Common myeloid progenitor, CD34-positive (primary cell): ENCODE measurements at places on chromosomes 3 and 15.
A peak's percentile ranks its signal among the peaks of the same experiment; 100 is the strongest.

GRCh38 chr3:146505516-146505915, 36.2 kb upstream of the PLSCR2 start:
- no peak for DNase-seq

- DNase-seq, result no peak
These were observed 62.8 kb downstream of the EPHB1 start for GRCh38 chr3:134857776-134858362.

GRCh38 chr3:195080571-195081151, 190.3 kb downstream of the XXYLT1 start:
- no peak for DNase-seq

DNA sequence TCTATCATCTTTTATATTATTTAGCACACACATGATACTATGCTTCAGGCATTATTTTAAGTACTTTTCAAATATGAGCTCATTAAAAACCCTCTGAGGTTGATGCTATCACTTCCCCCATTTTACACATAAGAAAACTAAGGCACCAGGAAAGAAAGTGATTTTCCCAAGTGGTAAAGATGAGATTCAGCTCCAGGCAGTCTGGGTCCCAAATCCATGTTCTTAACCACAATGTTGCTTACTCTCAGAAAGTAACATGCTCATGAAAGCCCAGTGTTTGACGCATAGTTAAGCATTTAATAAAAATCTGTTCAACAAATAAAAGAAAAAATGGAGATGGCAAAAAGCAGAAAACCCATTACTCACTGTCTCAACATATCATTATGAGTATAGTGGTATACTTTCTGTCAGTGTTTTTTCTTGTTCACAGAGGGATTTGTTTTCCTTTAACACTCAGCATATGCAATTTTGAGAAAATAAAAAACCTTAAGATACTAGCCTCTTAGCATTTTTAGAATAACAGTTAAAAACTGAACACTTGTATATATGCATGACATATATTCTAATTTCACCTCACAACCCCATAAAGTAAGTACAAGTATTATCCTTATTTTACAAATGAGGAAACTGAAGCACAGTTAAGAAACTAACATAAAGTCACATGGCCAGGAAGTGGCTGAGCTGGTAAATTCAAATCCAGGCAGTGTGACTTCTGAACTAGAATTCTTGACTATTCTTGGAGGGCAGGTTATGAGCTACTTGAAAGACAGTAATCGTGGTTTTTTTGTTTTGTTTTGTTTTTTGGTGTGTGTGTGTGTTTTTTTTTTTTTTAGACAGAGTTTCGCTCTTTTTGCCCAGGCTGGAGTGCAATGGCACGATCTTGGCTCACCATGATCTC, 10.4 kb downstream of the PEAK1 start:
- DNase-seq, result peak; percentile 27

DNA sequence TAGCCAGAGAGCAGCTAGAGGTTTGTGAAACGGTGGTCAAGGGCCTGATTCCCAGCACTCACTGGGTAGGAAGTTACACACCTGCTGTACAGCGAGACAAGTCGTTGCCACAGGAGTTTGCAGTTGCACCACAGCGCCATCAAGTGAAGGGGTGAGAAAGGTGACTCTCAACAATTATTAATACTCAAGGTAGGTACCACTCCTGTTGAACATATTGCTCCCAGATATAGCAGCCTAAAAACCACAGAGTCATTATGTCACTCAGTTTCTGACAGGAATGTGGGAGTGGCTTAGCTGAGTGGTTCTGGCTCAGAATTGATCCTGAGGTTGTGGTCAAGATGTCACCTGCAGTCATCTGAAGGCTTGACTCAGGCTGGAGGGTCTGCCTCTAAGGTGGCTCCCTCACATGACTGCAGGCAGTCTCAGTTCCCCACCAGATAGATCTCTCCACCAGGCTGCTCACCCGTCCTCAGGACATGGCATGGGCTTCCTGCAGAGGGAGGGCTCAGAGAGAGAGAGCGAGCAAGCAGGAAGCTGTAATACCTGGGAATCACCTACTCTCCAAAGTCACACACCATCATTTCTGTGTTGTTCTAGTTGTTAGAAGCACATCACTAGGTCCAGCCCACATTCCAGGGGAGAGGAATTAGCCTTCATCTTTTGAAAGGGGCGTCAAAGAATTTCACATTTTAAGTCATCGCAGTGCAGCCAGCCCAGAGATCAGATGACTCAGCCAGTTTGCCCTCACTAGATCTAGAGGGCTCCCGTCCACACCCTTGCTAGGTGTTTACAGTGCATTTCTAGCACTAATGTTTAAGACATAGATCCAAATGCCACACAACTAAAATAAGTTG, 17.0 kb upstream of the ANO10 start:
- peak; percentile 64 for DNase-seq

DNA sequence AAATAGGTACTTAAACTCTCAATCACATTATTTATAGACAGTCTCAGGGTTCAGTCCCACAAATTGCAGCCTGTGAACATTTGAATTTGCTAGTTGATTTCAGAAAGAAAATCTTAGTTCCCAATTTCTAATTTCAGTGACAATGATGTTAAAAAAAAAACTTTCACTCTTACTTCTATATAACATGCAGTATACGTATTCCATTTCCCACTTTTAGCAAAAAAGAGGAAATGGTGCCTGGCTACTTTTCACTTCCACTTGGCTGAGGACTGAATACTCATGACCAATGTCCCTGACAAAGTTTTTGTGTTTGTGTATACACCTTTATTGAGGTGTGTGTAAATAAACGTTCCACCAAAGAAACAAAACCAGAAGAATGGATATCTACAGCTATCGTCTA, 32.1 kb upstream of the XCR1 start:
- no peak for DNase-seq

DNA sequence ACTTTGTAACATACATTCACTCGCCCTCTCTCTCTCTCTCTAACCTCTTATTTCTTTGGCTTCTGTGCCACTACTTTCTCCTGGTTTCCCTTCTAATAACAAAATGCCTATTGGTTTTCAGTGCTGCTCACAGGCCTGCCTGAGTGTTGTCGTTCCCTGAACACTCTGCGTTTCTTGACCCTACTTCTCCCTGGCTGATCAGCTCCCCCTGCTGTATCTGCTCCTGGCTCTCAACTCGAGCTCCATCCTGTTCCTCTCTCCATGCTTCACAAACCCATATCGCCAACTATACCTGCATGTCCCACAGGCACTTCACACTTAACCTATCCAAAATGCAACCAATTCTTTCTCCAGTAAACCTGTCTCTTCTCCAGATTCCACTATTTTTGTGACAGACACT, 111.4 kb downstream of the OPA1 start:
- DNase-seq, result peak; percentile 14

GRCh38 chr15:62075595-62076277, 9.0 kb downstream of the C2CD4A start:
- no peak for DNase-seq

- no peak for DNase-seq
These were observed 67.4 kb upstream of the FOXB1 start for GRCh38 chr15:59936741-59937140.

DNA sequence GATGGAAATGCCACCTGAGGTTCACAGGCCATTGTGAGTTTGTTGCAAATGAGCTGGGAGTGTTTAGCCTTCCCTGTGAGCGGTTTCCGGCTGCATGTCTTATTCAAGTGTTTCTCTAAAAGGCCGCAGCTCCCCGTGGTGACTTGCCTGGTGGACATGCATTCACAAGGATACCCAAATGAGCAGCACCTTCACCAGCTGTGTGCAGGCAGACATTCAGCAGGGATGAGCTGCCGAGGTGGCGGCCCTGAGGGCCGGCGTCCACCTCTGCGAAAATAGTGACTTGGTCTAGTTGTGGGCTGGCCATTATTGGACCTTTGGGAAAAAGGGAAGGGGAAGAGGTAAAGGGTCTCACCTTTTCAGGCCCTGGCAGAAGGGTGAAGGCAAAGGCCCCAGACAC, 23.4 kb downstream of the SPSB4 start:
- no peak for DNase-seq

DNA sequence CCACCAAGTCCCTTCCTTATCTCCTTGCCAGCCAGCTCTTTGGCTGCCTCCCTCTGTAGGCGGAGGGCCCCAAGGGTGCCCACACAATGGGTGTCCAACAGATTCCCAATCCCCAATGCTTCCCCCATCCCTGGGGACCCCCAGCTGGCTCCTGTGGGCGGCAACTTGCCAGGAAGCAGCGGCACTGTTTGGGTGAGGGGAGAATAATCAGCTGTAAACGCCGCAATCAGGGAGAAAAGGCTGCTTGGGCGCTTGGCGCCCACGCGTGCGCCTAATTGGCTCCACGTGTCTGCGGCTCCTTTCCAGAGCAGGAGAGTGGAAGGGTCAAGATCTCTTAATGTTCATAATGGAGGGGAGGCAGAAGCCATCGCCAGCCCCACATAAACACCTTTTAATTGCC, 67.9 kb upstream of the TMEM115 start:
- DNase-seq, result no peak

- DNase-seq, result no peak
These were observed 20.0 kb upstream of the CRABP1 start for GRCh38 chr15:78320183-78320582.

GRCh38 chr15:46129145-46129544, 494.3 kb downstream of the SQOR start:
- no peak for DNase-seq

GRCh38 chr15:37076543-37076942, 23.8 kb downstream of the MEIS2 start:
- no peak for DNase-seq

GRCh38 chr3:152047465-152047864, 174.0 kb downstream of the SUCNR1 start:
- DNase-seq, result no peak

DNA sequence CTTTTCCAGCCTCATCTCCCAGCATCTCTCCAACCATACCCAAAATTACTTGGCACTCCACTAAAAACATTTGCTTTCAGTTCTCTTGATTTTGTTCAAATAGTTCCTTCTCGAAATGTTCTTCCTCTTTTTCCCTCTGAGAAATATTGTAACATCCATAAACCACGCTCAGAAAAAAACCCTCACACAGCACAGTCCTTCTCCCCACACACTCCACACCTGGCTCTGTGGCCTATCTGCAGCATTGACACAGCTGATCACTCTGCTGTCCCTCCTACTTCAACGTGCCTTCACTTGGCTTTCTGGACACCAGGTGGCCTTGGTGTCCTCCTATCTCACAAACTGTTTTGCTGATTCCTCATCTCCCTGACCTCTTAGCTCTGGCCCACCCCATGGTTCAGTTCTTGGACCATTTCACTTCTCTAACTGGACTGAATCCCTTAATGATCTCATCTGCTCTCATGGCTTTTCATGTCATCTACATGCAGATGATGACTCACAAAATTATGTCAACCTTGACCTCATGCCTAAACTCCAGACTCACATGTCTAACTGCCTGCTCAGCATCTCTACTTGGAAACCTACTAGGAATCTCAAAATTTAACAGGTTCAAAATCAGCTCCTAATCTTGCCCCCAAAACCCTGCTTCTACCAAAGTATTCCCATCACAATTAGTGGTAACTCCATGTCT, 93.3 kb downstream of the TRIM42 start:
- DNase-seq, result peak; percentile 6

DNA sequence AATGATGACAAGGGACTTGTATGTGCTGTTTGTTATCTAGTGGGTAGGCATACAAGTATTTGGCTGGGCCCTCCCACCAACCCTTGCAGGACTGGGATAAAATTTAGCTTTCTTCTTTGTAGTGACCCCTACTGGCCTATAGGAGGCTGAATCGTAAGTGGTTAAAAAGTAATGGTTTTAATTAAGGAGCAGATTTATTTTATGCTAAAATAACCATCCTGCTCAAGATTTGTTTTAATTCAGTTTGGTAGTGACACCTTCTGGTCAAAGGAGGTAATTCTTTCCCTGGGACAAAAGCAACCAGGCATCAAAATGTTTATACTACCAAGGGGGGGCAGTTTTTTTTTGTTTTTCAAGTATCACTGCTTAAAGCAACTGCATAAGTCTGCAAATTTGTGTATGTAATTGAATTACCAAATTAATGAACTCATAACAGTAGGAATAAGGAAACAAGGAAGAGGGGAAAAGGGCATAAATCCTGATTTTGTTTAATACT, 70.7 kb downstream of the TOP2B start:
- DNase-seq, result peak; percentile 73

DNA sequence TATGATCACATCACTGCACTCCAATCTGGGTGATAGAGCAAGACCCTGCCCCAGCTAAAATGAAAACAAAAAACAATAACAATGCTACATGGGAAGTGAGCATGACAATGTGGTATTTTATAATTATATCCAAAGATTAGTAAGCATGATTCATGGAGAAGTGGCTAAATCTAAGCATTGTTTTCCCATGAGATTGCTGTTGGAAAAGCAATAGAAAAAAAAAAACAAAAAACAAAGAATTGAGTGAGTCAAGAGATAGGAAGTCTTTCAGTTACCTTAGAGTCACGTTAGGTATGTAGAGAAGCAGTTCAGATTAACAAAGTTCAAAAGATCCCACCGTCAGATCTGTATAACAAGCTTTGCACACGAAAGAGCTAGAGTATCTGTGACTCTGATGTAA, 210.3 kb upstream of the CNTN6 start:
- no peak for DNase-seq

DNA sequence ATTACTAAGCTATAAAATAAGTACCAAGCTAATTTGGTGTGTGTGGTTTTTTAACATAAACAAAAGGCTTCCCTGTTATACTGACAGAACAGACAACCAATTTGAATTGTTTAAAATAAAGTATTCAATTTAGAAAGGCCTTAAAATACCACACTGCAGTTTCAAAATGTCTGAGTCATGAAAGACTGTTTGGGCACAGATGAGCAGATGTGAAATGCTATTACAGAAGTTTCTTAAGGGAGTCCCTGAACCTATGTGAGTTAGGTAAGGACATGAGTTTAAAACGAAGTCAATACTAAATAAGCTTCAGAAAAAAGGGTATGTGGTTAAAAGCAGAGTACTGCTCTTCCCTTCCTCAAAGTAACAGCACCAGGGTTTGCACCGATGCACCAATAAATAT, 69.7 kb upstream of the SETMAR start:
- DNase-seq, result peak; percentile 61

- DNase-seq, result no peak
These were observed 416.6 kb upstream of the AZI2 start for GRCh38 chr3:28765194-28765593.

DNA sequence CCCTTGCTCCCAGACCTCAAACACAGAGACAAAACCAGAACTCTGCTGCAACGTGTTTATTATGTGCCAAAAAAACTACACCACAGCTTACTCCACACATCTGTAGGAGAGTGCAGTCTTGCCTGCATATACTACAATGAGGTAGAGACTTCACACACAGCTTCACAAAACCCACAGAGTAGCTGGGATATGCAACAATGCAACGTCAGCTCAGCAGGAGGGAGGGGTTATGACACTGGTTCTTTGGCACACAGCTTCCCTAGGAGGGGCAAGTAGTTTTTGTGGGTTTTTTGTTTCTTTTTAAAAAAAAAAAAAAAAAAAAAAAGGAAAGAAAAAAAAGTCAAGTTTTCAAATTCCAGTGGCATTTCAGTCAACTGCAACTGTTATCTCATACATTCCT, 2.9 kb upstream of the RPS17 start:
- peak; percentile 84 for DNase-seq

GRCh38 chr3:156291272-156292123, 171.1 kb downstream of the KCNAB1 start:
- peak; percentile 9 for DNase-seq
